ENCODE measurements at places on chromosomes 6 and 20.
A peak's percentile ranks its signal among the peaks of the same experiment; 100 is the strongest.

- DNase-seq = no peak
These were observed 20.9 kb upstream of the MAP1LC3A start for GRCh38 chr20:34537651-34538050.

GRCh38 chr6:18663011-18663410 lies 275.9 kb downstream of the RNF144B start:
- peak; percentile 85 for DNase-seq

DNA sequence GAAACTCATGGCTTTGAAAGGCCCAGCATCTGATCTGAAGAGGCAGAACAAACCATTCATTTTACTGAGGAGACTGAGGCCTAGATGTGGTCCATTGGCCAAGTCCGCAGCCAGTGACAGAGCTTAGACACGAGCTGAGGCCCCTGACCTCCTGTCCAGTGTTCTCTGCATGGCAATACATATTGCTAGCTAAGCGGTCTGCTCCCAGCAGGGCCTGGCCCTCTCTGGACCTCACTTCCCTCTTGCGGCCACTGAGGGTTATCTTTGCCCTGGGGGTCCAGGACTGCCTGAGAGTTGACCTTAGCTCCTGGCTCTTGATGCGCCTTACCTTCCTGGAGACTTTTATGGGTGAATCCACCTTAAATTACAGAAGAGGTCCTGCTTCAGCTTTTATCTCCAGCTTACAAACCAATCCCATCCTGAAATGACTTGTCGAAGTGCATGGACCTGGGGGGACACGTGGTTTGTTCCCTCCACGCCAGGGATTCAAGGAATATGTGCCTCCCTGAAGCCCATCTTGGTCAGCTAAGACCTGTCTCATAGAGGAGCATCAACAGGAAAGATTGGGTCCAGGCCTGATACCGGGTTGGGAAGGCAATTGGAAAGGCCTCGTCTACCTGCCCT lies 75.6 kb downstream of the CNBD2 start:
- DNase-seq = no peak

DNA sequence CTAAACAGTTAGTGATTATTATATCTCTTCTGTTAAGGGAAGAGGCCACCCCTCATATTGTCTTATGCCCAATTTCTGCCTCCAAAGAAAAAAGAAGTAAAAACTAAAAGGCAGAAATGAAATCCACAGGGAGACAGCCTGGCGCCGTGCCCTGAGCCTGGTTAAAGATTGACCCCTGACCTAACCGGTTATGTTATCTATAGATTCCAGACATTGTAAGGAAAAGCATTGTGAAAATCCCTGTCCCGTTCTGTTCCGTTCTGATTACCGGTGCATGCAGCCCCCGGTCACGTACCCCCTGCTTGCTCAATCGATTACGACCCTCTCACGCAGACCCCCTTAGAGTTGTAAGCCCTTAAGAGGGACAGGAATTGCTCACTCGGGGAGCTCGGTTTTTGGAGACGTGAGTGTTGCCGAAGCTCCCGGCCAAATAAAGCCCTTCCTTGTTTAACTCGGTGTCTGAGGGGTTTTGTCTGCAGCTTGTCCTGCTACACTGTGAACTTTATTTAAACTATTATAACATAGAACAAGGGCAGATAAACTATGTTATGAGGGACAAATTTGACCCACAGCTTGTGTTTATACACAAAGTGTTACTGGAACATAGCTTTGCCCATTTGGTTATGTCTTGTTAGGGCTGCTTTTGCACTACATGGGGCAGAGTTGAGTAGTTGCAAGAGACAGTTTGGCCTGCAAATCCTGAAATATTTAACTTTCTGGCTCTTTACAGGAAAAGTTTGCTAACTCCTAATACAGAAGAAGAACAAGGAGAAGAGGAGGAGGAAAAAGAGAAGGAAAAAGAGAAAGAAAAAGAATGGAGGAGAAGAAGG lies 49.6 kb downstream of the CD24 start:
- no peak for DNase-seq

DNA sequence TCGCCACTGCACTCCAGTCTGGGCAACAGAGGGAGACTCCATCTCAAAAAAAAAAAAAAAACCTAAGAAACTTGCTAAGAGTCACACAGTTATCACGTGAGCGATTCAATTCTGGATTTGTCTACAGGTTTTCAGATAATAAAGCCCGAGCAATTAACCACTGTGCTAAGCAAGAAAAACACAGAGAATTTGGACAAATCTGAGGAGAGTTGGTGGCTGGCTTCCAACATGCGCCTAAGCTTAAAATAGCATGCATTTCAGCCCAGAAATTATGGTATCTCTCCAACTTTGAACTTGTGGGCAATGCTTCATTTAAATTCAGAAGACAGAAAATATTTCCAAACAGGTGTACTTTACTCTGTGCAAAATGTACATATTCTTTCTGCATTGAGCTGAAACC lies 232.9 kb downstream of the TSHZ2 start:
- DNase-seq = no peak

DNA sequence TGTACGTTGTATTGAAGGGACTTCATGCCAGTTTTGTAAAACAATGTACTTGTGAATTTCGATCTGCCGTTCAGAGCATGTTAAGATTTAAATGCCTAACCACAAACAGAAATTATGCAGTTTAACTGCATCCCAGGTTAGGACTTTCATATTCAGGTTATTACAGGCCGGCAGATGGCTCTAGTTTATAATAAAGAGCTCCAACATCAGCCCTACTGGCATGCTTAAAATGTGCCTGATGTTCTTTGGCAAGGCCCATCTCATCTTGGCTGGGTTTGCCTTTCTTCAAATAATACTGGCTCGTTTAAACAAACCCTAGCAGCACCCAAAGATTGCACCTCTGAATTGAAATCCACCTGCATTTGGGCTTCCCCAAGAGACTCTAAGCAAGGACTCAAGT lies 169.3 kb upstream of the RIN2 start:
- DNase-seq = no peak

GRCh38 chr6:15434263-15434662 lies 188.4 kb downstream of the JARID2 start:
- DNase-seq = peak; percentile 39

- DNase-seq = no peak
These were observed 229.1 kb downstream of the NFATC2 start for GRCh38 chr20:51313358-51313827.

GRCh38 chr6:69883551-69883950 lies 17.2 kb downstream of the COL19A1 start:
- DNase-seq = no peak

DNA sequence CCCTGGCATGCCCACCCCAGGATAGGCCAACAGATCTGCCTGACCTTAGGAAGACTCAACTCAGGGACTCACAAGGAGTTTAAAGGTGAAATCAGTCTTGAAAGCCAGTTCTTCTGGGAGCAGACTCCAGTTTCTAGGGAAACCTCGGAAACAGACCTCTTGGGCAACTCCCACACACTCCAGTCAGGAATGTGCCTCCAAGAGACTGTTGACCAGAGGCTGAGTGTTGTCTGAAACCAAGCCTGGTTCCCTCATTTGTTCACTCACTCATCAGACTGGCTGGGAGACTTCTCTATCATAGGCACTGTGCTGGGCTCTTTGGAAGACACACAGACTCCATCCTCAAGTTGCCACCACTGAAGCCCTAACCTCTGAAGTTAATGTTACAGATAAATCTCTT lies 1.8 kb downstream of the TREM1 start:
- DNase-seq = no peak

- DNase-seq = no peak
These were observed 4.6 kb downstream of the KCNK5 start for GRCh38 chr6:39224523-39225182.

DNA sequence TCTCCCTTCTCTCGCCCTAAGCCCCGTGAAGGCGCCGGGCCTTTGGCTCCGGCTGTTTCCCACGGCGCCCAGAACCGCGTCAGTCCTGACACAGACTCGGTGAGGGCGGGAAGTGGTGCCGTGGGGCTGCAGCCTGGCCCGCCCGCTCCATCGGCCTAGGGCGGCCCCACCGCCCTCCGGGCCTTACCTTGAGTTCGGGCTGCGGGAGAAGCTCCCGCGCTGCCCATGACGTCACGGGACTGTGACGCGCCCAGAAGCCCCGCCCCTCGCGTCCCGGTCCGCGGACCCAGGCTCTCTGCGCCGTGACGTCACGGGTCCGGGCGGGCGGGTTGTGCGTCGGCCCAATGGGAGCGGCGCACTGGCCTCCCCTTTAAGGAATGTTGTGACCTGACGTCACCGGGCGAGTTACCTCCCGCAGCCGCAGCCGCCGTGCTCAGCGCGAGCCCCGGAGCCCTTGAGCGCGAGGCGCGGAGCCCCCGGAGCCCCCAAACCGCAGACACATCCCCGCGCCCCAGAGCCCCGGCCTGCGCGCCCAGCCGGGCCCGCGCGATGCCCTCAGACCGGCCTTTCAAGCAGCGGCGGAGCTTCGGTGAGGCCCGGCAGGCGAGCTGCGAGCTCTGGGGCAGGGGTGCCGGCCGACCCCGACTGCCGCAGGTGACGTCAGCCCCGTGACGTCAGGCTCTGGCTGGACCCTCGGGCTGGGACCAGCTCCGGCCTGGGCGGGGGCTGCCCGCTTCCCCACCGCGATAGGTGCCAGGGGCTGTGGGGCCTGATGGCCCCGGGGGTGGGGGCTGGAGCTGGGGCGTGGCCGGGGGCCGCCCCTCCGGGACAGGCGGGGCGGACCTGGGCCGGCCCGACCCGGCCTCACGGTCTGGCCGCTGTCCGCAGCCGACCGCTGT lies at the start of gene MAP1LC3A:
Gene MAP1LC3A, plus strand, starts transcription at position 399 of the 899 bp plus-strand sequence. Its CDS starts 151 bp downstream, at position 550.
- peak; percentile 46 for DNase-seq

DNA sequence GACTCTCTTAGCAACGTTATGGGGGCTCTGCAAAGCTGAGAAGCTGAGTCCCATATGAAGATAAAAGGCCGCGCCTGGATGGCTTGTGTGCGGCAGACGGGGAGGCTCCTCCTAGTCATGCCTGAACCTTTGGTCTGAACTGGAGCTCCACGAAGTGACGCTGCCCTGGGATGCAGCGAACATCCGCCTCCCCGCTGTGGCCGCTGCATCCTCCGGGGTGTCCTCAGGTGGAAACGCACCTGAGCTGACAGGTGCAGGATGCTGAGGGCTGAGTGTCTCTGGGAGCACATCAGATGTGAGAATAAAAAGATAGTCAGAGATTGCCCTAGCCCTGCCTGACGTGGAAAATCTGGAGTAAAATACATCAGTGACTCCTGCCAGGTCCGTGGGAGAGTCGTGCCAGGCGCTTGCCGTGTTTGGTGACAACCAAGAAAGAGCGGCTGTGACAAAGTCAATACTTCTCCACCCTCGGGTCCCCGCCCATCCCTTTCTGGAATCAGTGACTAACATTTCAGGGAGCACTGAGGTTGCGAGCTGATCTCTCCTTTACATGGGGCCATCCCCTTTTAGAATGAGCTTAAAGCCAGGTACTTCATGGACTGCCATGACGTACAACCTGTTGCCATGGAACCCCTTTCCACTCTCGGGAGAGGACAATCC lies 162.8 kb upstream of the AFDN start:
- no peak for DNase-seq

DNA sequence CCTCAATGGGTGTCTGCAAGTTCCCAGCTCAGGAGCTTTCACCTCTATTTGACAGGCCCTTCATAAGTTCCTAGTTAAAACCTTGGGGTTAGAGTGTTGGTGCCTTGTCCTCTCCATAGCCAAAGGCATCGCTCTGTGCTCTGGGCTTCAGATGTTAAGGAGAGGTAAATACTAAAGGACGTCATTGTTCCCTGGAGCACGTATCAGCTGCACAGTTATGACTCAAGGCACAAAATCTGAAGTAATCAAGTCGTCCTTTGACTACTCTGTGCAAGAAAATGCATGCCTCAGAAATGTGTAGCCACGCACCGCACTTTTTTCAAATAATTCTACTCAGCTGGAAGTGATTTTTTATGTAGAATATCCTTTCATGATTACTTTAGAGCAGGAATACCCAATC lies 240.8 kb upstream of the QKI start:
- DNase-seq = no peak

- no peak for DNase-seq
These were observed 160.0 kb downstream of the SOD2 start for GRCh38 chr6:159533016-159533415.

GRCh38 chr6:32568561-32568960 lies 21.1 kb downstream of the HLA-DRB1 start:
- DNase-seq = no peak

DNA sequence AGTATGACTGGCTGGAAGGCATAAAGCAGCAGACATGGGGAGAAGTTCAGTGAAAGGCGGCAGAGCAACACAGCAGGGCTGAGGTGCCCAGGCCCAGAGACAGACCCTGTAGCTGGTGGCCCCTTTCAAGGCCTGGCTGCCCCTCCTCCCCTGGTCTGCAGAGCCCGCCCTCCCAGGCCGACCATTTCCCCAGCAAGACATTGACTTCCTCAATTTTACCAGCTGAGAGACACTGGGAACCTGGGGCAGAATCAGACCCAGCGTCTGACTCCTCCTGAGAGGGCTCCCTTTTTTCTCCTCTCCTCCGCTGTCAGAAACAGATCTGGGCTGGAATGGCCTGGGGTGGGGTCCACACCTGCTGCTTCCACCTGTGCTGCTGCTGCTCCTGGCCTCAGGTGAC lies at the start of gene TREML4:
Gene TREML4, plus strand, starts transcription at position 254 of the 400 bp plus-strand sequence. Its CDS starts 79 bp downstream, at position 333.
- no peak for DNase-seq

GRCh38 chr6:4632421-4632820 lies 143.8 kb upstream of the CDYL start:
- DNase-seq = no peak

GRCh38 chr6:45946887-45947286 lies 68.8 kb downstream of the CLIC5 start:
- DNase-seq = no peak

DNA sequence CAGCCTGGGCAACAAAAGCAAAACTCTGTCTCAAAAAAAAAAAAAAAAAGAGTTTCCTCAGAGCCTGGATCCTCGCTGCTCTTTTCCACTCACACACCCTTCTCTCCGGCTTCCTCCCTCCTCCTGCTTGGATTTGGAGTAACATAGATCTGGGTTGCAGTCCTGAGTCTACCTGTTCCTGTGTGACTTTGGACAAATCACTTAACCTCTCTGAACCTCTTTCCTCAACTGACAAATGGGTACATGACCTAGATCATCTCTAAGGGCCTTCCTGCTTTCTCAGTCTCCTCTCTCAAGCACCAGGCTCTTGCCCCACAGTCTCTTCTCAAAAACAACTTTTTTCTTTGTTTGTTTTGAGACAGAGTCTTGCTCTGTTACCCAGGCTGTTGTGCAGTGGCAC lies 5.6 kb upstream of the R3HDML start:
- no peak for DNase-seq

GRCh38 chr6:54900666-54901065 lies 54.1 kb downstream of the FAM83B start:
- DNase-seq = no peak

DNA sequence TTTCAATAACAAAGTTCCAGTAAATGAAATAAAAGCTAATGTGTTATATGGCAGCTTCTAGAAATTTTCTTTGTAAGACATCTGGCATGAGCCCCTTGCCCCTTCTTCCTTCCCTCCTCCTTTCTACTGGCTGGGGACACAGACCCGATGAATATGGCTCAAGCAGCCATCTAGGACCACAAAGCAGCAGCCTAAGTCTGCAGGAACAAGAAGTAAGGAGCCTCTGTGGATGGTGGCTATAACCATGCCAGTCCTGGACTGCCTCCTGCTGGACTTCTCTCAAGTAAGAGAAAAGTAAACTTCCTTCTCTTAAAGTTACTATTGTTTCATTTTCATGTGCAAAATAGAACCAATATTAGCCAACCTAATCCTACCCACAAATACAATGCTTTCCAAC lies 114.9 kb upstream of the DST start:
- no peak for DNase-seq

Measured in NCI-H774 (cell line).